A549 treated with RU486 at 1 μM for 4 hours (cell line): ENCODE measurements at places on chromosomes 4 and X. TPM values are rescaled to one million over a fixed set of nuclear protein-coding genes. Genes with fewer than 3 reads are reported as not detected.

RHOXF1 gene
- total RNA-seq, result not detected in 5 replicates

NUDT10 gene
- 0.31 to 0.62 TPM (median 0.40 TPM) in 5 replicates for total RNA-seq

KLHL4 gene
- total RNA-seq, result 2.8 to 3.7 TPM (median 3.4 TPM) in 5 replicates

SSX4 gene
- not detected in 5 replicates for total RNA-seq

PRRG1 gene
- 4.5 to 8.9 TPM (median 7.3 TPM) in 5 replicates for total RNA-seq

ALB gene
- 0.06 to 5.8 TPM in 2 of 5 replicates, not detected in the others for total RNA-seq

GYPE gene
- total RNA-seq, result not detected in 5 replicates

DAPP1 gene
- total RNA-seq, result not detected in 5 replicates

TEC gene
- 1.3 to 2.1 TPM (median 1.7 TPM) in 5 replicates for total RNA-seq
